NCI-H1930 (cell line): ENCODE measurements at places on chromosomes 4 and X.

DNA sequence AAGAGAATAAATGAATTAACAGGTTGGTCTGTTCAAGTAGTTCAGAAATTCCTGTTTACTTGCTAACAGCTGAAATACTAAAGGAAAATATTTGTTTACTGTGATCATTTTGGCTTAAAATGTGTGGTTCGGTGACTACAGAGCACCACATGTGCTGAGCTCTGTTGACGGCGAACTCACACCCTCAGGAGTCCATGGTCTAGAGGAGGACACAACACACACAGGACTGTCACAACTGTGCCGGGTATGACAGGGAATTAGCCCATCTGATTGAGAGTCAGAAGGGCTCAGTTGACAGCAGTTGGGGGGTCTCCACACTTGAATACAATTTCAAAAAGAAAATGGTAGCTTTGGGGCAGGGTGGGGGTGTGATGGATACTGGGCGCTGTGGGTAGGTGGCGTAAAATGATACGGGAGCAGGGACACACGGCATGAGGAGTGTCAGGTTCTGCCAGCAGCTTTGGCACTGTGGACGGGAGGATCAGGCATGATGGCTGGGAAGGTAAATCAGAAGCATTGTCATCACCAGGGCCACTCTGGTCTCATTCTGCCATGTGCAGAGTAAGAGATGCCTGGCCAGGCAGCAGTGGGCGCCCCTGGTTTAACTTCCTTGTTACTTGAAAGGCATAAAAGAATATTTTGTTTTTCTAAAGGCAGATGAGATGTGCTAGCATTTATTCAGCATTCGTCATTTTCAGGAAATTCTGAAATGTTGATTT lies 33.3 kb downstream of the CLDN22 start:
- no peak for DNase-seq

GRCh38 chrX:70434914-70435586 lies 9.6 kb upstream of the DLG3 start:
- no peak for DNase-seq

- DNase-seq: no peak
These were observed 236.9 kb downstream of the AR start for GRCh38 chrX:67780694-67781109.

- DNase-seq: no peak
These were observed 5.2 kb upstream of the CXCL2 start for GRCh38 chr4:74104145-74104544.

GRCh38 chr4:1683261-1683735 lies 815 bp downstream of the FAM53A start:
- DNase-seq: no peak

DNA sequence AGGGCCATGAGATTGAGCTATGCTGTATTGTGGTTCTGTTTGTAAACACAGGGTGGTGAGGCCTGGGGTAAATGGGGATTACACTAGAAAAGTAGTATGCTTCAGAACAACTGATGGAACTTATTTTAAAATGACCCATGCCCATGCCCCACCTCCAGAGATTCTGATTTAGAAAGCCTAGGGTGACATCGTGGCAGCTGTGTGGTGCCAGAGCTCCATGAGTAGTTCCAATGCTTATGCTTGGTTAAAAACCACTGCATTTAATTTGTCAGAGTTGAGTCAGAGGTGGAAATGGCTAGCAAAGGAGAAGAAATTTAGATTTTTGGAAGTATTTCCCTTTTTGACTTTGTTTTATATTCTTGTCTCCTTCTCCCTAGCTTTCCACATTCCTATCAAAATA lies 63.4 kb upstream of the PDE5A start:
- DNase-seq: no peak
